ENCODE measurements at places on chromosomes 7 and 10. TPM values are rescaled to one million over a fixed set of nuclear protein-coding genes. Genes with fewer than 3 reads are reported as not detected.

PEX1 gene
- 8.5 TPM for total RNA-seq

DNA sequence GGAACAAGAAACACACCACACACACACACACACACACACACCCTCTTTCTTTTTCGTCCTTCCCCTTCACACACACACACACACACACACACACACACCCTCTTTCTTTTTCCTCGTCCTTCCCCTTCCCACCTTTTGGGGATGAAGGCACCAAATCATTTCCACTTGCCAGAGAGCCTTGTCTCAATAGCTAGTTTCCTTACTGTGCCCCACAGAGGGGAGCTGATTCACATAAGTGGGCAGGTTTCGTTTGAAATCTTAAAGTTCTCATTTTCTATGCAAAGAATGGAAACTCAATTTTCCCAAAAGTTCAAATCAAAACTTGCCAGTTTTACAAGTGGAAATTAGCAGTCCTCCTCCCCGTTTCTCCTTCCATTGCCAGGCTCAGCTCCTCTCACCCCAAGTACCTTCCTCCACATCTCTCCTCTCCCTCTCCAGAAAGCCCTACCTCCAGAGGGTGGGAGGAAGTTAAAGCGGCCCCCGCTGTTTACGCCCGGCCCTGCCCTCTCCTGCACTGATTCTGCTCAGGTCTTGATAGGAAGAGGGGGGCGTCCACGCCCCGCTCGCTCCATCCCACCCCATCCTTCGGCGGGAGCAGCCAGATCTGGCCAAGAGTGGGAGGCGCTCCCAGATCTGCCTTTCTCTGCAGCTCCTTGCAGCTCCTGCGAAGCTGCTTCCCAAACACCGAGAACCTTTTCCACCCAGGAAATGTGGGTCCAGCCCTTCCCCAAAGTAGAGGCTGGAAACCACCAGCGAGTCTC is 1.3 kb downstream of the CTTNBP2 start:
- no peak overlapping the region for H3K27ac ChIP-seq
- no peak for DNase-seq
- 0 out of 2 replicates have a peak, but pooled peaks cover 6% of the 10 kb centered on the region for H3K4me1 ChIP-seq
- H3K27me3 ChIP-seq: peaks cover 31% of the 10 kb centered on the region
- H3K4me3 ChIP-seq: peak overlapping the region; percentile 71
- no peaks in the 10 kb centered on the region for H3K36me3 ChIP-seq

GRCh38 chr7:12207046-12207445 is 4.0 kb upstream of the TMEM106B start:
- H3K36me3 ChIP-seq: no peaks in the 10 kb centered on the region
- peak; percentile 56 for DNase-seq
- H3K27me3 ChIP-seq: no peaks in the 10 kb centered on the region
- no peak overlapping the region for H3K4me3 ChIP-seq
- H3K27ac ChIP-seq: no peak overlapping the region
- H3K4me1 ChIP-seq: peaks cover 38% of the 10 kb centered on the region

CCDC3 gene
- not detected for total RNA-seq

PPP2R2D gene
- 40.3 TPM for total RNA-seq

DNA sequence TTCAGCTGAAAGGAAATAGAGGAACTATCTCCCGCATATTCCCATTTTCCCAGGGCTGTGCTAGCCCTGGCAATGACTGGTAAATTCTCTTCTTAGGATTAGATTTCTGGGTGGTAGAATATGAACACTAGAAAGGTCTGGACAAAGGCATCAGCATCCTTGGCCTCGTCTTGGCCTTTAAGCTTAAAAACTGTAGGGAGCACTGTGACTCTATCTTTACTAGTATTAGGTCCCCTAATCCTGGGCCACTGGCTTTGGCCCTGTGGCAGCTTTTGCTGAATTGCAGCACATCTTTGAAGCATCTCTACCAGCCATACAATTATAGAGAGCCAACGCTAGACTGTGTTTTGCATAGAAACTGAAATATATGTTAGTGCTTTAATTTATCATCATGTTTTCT is 41.5 kb upstream of the EBLN1 start:
- no peaks in the 10 kb centered on the region for H3K36me3 ChIP-seq
- H3K4me3 ChIP-seq: no peak overlapping the region
- H3K27me3 ChIP-seq: no peaks in the 10 kb centered on the region
- no peak overlapping the region for H3K27ac ChIP-seq
- no peaks in the 10 kb centered on the region for H3K4me1 ChIP-seq

DNA sequence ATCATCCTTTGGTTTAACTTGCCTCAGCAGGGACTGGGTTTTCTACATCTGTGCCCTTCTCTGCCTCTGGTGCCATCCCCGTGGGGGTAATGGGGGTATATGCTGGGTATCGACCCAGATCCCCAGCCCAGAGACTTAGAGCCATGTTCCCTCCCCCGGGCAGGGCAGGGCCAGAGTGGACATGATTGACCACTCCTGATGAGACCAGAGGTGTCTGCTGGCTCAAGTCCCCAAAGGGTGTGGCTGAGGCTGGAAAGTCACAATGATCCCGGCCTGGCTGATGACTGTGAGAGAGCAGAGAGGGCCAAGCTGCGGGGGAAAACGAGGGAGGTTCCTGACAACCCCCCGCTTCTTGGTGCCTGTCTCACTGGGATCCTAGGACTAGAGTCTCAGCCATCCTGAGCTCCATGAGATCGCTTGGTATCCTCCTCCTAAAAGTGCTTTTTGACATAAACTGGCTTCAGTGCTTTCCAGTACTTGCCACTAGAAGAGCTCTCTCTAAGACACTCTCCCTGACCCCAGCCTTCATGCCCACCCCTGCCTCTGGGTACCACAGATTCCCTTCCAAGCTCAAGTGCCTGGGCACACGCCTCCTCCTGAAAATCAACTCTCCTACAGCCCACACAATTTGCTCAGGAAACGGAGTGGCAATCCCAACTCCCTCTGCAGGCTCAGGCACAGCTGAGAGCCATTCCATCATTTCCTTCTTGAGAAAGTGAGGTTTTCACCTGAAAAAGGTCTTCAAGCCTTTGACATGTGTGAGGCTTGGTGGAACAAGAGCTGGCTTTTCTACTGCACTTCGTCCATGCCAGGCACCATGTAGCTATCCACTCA is 33.9 kb downstream of the DRGX start:
- no peak overlapping the region for H3K27ac ChIP-seq
- H3K4me3 ChIP-seq: no peak overlapping the region
- no peak for DNase-seq
- peaks cover 51% of the 10 kb centered on the region for H3K27me3 ChIP-seq
- no peaks in the 10 kb centered on the region for H3K36me3 ChIP-seq

PANK1 gene
- 2.0 TPM for total RNA-seq

- no peaks in the 10 kb centered on the region for H3K36me3 ChIP-seq
- H3K4me1 ChIP-seq: no peaks in the 10 kb centered on the region
- H3K27me3 ChIP-seq: peaks cover 23% of the 10 kb centered on the region
- DNase-seq: peak; percentile 35
- no peak overlapping the region for H3K27ac ChIP-seq
Measured at GRCh38 chr7:82247814-82248433, 195.7 kb downstream of the CACNA2D1 start.

DNA sequence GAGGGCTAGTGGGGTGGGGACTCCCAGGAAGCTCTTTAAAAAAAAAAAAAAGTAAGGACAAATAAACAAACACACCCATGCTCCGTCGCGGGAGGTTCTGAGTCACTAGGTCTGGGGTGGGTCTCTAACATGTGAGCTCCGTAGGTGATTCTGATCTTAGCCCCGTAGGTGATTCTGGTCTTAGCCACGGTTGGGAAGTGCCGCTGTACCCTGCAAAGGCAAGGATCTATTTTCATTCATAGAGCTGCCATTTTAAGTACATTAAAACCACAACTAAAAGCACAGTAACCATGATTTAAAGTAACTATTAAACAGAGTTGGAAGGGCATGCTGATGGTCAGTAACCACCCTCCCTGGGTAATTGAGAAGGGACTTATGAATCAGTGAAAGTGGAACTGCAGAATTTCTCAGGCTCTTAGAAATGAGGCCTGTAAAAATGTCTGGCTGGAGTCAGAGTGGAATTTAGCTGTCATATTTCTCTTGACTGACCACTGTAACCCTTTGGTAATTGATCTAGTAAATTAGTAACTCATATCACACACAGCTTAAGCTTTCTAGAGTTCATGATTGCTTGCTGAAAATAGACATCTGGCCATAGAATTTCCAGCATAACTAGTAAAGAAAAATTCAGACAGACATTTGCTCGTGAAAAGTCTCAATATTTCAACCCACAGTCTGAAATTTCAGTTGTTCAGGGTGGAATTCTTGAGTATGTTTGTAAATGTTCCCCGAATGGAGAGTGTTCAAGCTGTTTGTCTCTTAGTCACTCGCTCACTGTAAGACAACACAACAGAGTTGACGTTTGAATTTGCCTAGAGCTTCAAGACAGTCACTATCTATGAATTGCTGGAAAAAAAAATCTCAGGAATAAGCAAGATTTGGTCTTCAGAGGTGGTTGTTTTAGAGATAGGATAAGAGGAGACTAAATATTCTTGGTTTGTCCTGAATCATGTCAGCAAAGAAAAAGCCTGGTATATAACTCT is 34.2 kb upstream of the TCF7L2 start:
- DNase-seq: peak; percentile 85
- peak overlapping the region; percentile 93 for H3K27ac ChIP-seq
- peak overlapping the region; percentile 57 for H3K4me3 ChIP-seq

GRCh38 chr7:154484406-154484805 is 432.2 kb downstream of the DPP6 start:
- H3K4me1 ChIP-seq: no peaks in the 10 kb centered on the region
- H3K27ac ChIP-seq: no peak overlapping the region
- DNase-seq: no peak
- no peaks in the 10 kb centered on the region for H3K36me3 ChIP-seq
- no peak overlapping the region for H3K4me3 ChIP-seq
- H3K27me3 ChIP-seq: no peaks in the 10 kb centered on the region

DNA sequence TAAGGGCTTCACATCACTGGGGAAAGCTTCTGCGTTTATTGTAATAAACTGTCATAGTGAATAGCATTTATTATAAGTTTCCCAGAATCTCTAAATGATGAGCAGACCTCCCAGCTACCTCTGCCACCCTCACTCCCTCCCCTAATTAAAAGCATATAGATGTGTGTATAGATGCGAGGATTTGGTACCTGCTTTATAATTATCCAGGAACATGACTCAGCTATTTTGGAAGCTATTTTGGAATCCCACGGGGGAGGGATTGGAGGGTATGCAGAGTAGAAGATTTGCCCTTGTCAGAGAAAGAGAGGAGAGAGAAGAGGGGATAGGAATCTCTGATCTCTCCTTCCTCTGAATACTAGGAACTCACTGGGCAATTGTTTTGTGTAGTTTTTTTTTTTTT is 455.3 kb downstream of the ADRA2A start:
- no peak overlapping the region for H3K27ac ChIP-seq
- no peaks in the 10 kb centered on the region for H3K4me1 ChIP-seq
- H3K4me3 ChIP-seq: no peak overlapping the region
- H3K36me3 ChIP-seq: no peaks in the 10 kb centered on the region
- DNase-seq: no peak
- H3K27me3 ChIP-seq: no peaks in the 10 kb centered on the region

GRCh38 chr7:101223528-101223927 is 5.6 kb downstream of the ZNHIT1 start:
- H3K36me3 ChIP-seq: peaks cover 5% of the 10 kb centered on the region
- H3K4me1 ChIP-seq: no peaks in the 10 kb centered on the region
- no peak for DNase-seq
- H3K4me3 ChIP-seq: no peak overlapping the region
- H3K27me3 ChIP-seq: no peaks in the 10 kb centered on the region
- no peak overlapping the region for H3K27ac ChIP-seq

- H3K4me1 ChIP-seq: no peaks in the 10 kb centered on the region
- H3K27me3 ChIP-seq: no peaks in the 10 kb centered on the region
- DNase-seq: no peak
- H3K27ac ChIP-seq: no peak overlapping the region
Measured at GRCh38 chr7:16609842-16610450, 35.6 kb downstream of the ANKMY2 start.

PLXNA4 gene
- total RNA-seq: 1.2 TPM

GRCh38 chr7:47652591-47652990 is 70.7 kb upstream of the TNS3 start:
- DNase-seq: no peak
- H3K27ac ChIP-seq: peak overlapping the region; percentile 99
- H3K4me3 ChIP-seq: no peak overlapping the region
- H3K36me3 ChIP-seq: no peaks in the 10 kb centered on the region
- peaks cover 42% of the 10 kb centered on the region for H3K4me1 ChIP-seq

PPP3CB gene
- total RNA-seq: 66.5 TPM

- no peaks in the 10 kb centered on the region for H3K27me3 ChIP-seq
- no peaks in the 10 kb centered on the region for H3K4me1 ChIP-seq
- H3K36me3 ChIP-seq: no peaks in the 10 kb centered on the region
- H3K4me3 ChIP-seq: no peak overlapping the region
- DNase-seq: no peak
- H3K27ac ChIP-seq: no peak overlapping the region
Measured at GRCh38 chr7:5116359-5116758, 70.7 kb downstream of the RBAK start.

ELMO1 gene
- total RNA-seq: not detected

GRCh38 chr10:51176976-51177695 is 102.8 kb downstream of the PRKG1 start:
- H3K36me3 ChIP-seq: no peaks in the 10 kb centered on the region
- H3K4me1 ChIP-seq: peaks cover 14% of the 10 kb centered on the region
- no peaks in the 10 kb centered on the region for H3K27me3 ChIP-seq
- no peak overlapping the region for H3K4me3 ChIP-seq
- peak overlapping the region; percentile 9 for H3K27ac ChIP-seq
- peak; percentile 72 for DNase-seq

GRCh38 chr10:55180357-55180756 is 379.3 kb upstream of the PCDH15 start:
- no peaks in the 10 kb centered on the region for H3K36me3 ChIP-seq
- no peak for DNase-seq
- H3K27ac ChIP-seq: no peak overlapping the region
- H3K4me1 ChIP-seq: no peaks in the 10 kb centered on the region
- no peaks in the 10 kb centered on the region for H3K27me3 ChIP-seq
- no peak overlapping the region for H3K4me3 ChIP-seq

SMKR1 gene
- total RNA-seq: 13.1 TPM

Data from PC-3 (cell line).